Pons (tissue), 1 donor: ENCODE measurements at places on chromosomes 16 and 17.

DNA sequence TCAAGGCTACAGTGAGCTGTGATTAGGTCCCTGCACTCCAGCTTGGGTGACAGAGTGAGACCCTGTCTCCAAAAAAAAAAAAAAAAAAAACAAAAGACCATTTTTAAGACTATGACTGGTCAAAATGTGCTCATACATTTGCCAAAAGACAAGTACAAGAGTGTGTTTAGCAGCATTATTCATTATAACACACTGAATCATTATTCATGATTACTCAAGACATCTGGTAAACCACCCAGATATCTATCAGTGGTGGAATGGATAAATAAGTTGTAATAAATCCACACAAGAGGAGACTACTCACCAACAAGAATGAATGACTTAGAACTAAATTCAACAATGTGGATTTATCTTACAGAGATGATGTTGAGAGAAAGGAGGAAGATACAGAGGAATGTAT, 716.3 kb downstream of the MAF start:
- DNase-seq: no peak

GRCh38 chr16:46629331-46630219, 8.4 kb upstream of the SHCBP1 start:
- DNase-seq: peak; percentile 28

DNA sequence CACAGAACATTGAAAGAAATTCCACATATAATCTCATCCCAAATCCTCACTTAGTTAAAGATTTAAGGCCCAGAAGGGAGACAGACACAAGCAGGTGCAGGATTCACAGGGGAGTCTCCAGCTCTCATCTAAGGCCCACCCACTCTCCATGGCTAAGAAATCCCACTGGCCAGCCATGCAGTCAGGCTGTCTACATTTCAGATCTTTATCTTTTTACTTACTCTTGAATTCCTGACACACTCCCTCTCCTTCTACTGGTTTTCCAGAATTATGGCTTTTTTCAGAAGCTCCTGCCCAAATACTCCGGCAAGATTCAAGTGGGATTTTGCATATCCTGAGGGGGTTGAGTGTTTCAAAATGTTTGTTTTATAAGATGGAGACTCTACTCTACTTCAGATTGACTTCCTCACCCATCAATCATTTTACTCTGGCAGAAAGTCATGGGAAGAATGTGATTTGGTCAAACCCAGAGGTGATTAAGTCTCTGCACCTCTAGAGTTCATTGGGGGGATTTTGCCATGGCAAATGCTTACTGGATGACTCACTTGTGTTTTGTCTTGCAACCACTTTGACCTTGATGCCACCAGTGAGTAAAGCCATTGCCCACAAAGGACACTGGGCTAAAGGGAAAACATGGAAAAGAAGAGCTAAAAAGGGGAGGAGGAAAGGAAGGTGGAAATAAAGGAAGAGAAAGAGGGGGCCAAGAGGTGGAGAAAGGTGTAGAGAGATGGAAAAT, 688.8 kb upstream of the SALL1 start:
- no peak for DNase-seq

GRCh38 chr17:50122945-50123344, 7.0 kb downstream of the SAMD14 start:
- no peak for DNase-seq

DNA sequence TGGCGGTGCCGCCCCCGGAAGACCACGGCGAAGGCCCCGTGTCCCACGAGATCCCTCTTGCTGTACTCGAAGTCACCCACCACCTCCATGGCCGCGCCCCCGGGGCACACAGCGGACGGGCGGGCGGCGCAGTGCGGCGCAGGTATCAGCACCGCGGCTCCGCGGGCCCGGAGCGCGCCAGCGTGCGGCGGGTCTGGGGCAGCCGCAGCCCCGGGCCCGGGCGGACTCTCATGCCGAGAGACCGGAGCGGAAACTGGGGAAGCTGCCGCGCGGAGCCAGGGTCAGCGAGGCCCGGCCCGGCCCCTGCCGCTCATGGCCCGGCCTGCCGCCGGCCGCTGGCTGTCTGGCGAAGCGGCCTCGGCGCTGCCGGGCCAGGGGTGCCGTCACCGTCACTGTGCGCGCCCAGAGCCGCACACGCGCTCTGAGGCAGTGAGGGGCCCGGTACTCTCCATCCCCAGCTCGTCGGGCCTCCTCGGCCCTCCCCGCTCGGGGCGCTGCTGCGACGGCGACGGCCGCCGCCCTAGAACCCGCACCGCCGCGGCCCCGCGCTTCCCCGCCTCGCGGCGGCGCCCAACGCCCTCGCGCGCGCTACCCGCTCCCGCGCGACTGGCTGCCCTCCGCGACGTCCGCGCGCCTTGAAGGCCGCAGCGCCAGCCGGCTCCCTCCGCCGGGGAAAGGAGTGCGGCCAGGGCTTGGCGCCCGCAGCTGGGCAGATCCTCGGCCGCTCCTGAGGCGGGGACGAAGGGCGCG, at the start of gene ULK2:
TSS of gene ULK2 (minus strand) at position 608 of the 750 bp plus-strand sequence. CDS start at position 89, 519 bp downstream.
- peak; percentile 52 for DNase-seq

DNA sequence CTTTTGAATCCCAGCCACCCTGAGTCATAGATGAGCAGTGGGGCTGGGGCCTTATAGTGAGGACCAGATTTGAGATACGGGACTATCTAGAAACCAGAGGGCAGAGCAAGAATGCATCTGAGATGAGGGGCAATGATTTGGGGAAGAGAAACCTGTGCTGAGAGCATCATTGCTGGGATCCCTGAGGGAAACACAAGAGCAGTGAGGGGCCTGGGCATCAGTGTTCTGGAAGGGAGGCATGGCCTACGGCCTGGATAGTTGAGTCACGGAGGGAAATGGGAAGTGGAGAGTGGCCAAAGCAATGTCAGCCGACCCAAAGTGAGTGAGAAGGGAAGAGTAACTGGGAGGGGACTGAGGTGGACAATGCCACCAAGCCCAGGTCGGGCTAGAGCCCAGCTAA, 5.2 kb downstream of the CAMTA2 start:
- DNase-seq: no peak

- DNase-seq: peak; percentile 17
These were observed 64.6 kb upstream of the CRHR1 start for GRCh38 chr17:45719335-45720071.

DNA sequence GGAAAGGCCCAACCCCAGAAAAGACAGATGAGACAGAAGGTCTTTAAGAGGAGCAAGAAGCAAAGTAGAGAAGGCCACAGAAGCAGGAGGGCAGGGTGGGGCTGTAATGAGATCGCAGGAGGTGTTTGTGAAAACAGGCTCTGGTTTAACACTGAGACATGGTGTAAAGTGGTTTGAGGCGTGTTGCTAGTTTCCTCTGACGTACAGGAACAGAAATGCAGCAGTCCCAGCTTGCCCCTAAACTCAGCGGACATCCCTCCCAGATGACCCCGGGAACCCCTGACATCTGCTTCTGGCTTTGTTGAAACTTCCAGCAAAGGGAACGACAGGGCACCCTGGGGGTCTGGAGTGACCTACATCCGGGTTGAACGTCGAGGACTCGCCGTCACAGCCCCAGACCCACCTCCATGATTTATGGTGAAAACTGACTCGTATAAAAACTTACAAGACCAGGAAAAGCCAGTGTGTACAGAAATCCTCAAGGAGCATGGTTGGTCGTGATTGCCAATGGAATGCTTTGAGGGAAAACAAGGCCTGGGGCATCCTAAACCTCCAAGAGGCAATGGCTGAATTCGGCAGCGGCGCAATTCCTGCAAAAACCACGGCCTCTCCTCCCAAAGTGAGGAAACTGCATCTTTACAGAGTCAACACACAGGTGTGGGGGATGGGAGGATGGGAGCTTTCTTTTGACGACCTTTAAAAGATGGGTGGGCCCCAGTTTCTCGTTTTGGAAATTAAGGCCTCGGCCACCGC, 25.8 kb downstream of the LITAF start:
- no peak for DNase-seq

DNA sequence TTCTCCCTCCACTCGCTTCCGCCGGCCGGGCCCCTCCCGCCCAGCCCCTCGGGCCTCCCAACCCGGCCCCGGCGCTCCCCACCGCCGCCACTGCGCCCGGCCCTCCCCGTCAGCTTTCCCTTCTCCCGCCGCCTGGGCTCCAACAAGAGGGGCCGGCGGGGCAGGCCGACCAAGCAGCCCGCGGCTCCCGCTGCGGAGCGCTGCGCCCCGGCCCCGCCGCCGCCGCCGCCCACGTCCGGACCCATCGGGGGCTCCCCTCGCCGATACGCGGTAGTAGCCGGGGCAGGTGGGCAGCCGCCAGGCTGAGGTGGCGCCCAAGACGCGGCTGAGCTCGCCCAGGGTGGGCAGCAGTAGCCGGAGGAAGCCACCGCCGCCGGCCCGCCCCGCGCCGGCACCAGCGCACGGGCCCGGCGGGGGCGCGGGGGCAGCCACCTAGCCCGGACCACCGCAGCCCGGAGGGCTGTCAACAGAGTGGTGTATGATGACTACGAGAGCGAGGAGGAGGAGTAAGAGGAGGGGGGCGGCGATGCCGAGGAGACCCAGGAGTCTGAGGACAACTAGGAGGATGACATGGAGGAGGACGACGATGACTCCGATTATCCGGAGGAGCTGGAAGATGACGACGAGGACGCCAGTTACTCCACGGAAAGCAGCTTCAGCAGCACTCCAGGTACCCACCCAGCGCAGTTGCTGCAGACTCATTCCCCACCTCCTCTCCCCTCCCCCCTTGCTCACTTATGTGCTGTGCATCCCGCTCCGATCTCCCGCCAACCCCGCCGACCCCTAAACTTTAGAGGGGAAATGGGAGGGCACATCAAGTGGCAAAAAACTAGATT, 498 bp downstream of the LRRC37B start:
- peak; percentile 45 for DNase-seq

- no peak for DNase-seq
These were observed 51.8 kb downstream of the PIMREG start for GRCh38 chr17:6496116-6496481.

- no peak for DNase-seq
These were observed 4.7 kb upstream of the ZNHIT3 start for GRCh38 chr17:36481829-36482228.

DNA sequence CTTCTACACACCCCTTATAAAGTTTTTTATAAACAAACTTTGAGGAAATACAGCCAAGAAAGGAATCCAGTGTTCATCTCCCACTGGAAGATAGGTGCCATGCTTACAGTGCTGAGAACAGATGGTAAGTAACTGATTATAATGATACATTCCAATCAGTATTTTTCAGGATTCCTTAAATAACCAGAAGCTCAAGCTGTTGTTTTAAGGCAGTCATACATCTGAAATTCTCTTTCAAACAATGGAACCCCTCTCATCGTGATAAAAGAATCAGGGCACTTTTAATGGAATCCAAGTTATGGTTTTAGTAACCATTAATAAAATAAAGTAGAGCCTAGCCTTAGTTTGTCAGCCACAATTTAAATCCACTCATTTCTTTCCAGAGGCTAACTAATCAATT, 56.1 kb upstream of the STAC2 start:
- no peak for DNase-seq

GRCh38 chr16:55280587-55280986, 43.4 kb upstream of the IRX6 start:
- DNase-seq: no peak

DNA sequence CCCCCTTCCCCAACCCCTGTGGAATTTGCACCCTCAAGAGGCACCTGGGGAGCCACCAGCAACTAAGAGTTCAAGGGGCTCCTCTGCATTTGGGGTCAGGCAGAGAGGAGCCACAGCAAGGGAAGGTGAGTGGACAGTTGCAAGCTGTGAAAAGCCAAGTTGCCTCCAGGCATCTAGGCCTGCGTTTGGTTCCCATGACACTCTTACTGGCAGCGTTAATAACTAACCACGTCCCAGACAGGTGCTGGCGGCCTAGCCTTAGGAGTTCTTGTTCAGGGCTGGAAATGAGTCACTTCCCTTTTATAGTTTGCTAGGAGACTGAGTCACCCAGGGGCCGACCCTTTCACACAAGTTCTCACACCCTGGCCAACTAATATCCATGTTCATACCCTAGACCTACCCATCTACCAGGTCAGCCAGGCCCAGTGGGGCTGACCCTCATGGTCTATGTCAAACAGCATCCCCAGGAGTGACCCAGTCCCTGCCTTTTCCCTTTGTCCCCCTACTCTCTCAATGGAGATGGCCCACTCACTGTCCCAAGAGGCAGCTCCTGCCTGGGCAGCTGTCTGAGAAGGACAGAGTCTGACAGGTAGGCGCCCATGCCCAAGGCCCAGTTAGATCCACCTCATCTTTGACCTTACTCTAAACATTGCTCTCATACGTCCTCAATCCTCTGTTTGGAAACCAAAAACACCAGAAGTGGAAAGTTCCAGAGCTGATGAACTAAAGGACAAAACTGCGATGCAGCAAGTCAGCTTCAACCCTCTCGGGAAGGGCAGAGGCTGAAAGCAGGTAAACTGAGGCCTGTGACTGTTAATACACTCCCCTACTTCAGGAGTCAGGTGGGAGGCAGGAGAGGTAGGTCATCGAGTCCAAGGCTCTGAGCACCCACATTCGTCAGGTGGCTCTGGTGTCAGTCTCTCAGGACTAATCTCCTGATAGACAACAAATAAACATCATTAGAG, 300.6 kb downstream of the SOX9 start:
- no peak for DNase-seq

- no peak for DNase-seq
These were observed 24.0 kb downstream of the SMARCE1 start for GRCh38 chr17:40623419-40624210.

- DNase-seq: peak; percentile 26
These were observed 45.2 kb upstream of the STAC2 start for GRCh38 chr17:39270923-39271322.

DNA sequence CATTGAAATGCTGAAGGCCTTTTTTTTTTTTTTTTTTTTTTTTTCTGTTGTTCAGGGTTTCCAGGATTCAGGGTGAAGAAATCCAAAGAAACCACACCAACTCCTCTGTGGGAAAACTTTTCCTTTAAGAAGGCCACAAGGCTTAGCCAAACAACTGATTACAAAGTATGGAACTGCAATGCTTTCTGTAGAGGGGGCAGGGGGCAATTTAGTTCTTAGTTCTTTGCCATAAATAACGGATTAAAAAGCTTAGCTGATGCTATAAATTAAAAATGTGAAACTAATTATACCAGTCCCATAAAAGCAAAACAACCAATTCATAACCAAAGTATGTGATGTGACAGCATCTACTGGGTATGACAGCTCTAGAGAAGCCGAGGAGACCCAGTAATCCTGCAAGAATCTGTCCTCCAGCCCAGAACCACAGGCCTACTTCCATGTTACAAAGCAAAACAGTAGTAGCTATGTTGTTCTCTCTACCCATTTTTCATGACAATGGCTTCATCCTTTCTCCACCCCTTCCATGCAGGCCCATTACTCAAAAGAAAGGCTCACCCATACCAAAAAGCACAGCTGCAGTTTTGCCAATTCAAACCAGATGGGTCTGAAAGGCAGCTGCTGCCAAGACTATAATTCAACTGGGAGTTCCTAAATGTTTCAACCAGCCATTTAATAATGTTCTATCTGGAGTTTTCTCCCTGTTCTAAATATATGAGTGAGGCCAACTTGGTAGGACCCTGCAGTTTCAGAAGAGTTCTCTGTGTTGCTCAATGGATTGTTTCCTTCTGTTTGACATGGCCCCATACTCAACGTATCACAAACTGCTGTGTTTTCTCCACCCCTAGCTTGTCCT, 167.1 kb upstream of the ZFHX3 start:
- no peak for DNase-seq

- no peak for DNase-seq
These were observed 7.5 kb downstream of the ATP5PD start for GRCh38 chr17:75039238-75039637.

GRCh38 chr17:35801583-35802224, 6.3 kb upstream of the MMP28 start:
- peak; percentile 86 for DNase-seq

GRCh38 chr17:66829386-66829864, 5.5 kb upstream of the CACNG5 start:
- no peak for DNase-seq
